ENCODE measurements at places on chromosomes 13 and 19. TPM values are rescaled to one million over a fixed set of nuclear protein-coding genes. Genes with fewer than 3 reads are reported as not detected.

DNA sequence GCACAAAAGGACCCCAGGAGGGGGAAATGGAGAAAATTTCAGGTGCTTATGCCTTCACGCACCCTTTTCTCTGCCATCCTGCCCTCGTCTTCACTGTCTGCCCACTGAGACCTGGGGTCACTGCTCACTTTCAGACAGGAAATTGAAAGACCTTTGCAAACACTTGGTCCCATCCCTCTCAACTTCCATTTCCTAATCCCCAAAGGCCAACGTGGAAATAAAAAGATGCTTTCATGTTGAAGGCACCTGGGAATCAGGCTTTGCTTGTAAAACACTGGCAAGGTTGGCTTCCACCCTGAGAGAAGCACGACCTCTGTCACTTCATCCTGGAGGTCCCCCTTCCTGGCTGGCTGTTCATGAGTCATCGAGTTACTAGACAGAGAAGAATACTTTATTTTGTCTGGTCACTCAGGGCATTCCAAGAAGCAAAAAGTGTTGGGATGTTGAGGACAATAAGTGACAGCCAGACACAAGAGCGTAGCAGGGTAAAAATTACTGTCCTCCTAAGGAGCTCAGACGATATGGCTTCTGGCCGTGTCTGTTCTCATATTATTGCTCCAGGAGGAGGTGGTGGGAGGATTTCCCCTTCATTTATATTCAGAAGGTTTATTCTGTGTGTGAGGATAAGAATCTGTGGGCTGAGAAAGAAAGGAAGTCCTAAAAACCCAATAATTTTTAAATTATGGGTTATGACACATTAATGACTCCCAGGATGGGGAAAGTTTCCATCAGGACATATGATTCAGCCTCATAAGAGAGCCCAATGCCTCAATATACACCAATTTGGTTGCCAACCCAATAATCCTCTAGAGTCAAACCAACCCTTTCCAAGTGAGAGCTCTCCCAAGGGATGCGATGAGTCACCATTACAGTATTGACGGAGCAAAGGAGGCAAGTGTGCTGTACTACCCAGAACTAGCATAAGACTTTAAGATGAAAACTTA is 409.0 kb downstream of the COG6 start:
- DNase-seq, result no peak

- no peak for DNase-seq
Observed at GRCh38 chr19:34104096-34104495, 68.2 kb upstream of the LSM14A start.

DNA sequence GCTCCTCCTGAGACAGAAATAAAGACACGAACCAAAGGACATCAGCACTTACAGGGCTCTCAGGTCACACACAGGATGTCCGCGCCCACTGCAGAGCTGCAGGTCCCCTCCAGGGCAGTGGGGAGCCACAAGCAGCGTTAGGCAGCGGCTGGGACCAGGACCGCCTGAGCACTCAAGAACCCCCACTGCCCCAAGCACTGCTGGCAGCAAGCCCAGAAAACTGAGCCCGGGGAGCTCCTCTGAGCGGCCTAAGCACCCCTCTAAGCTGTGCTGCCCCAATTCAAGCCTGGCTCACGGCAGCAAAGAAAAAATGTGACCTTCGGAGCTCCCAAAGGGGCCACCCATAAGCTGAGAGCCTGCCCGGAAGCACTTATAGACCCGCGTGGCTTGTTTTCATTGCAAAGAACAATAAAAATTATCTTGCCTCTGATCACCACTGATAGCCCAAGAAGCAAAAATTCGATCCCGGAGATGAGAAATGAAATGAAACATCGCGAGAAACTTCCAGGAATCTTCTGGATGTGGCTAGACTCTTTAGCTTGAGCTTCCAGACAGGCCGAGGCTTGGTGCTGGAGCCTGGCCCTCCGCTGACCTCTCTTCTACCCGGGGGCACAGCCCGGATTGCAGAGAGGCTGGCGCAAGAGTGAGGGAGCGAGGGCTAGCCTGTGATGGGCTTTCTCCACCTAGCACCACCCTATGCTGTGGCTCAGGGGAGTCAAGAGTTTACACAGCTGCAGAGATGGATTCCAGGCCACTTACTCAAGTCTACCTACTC is 6.3 kb downstream of the DPP9 start:
- DNase-seq, result no peak

Gene TMEM238
- not detected for total RNA-seq

- no peak for DNase-seq
Observed at GRCh38 chr19:49932041-49932451, 2.7 kb upstream of the NUP62 start.

- DNase-seq, result no peak
Observed at GRCh38 chr13:72126424-72126823, 259.4 kb upstream of the DACH1 start.

Gene KCTD4
- not detected for total RNA-seq

DNA sequence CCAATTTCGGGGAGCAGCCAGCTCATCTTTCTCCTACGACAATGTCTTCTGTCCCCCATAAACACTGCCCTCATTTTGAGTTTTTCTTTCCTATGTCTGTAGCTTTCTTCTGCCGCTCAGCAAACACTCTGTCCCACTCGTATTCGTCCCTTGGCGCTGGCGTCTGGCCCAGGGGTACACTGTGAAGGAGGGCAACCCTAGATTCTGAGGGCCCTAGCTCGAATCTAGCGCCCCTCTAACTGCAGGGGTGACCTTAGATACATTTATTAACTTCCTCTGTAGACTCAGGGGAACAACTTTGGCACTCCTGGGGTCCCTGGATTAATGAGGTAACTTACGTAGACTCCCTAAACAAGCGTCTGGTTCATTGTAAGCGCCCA is 677 bp upstream of the LRCH1 start:
- no peak for DNase-seq

Gene C19orf18
- 0.46 TPM for total RNA-seq

DNA sequence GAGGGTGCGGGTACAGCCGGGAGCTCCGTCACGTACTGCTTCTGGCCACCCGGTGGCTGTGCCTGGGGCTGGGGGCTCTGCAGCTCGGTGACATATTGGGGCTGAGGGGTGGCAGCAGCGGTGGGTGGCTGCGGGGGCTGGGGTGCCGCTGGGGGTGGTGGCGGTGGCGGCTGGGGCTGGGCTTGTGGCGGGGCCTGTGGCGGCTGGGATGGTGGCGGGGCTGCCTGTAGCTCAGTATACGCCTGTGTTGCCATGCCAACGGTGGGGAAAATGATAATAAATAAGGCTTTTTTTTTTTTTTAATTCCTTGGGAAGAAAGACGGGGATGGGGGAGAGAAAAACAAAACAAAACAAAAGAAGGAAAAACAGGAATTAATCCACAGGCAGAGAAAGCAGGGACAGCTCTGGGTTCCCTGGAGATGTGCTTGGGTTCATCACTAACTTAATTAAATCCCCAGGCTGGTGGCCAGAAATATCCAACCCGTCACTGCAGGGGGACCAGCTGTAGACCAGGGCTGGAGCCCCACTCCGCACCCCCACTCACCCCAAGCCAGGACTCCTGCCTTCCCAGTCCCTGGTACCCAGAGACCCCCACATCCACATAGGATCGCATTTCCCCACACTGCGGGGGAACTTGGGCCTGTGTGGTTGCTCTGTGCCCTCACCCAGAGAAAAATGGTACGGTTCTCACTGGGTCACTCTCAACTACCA is 12.4 kb downstream of the RFX1 start:
- no peak for DNase-seq

DNA sequence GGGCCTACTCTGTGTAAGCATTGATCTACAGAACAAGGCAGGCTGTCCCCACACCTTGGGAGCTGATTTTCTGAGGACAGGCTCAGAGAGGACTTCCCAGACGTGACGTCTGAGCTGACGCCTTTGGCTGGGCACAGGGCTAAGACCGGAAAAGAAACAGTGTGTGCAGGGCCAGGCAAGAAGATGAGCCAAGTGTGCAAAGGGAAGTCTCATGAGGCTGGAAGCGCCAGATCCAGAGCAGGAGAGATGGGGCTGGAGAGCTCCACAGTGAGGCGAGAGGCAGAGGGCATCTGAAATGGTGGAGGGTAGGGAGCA is 12.7 kb downstream of the IGLON5 start:
- DNase-seq, result no peak

Gene ZNF534
- total RNA-seq, result 0.28 TPM

Gene SAFB2
- 69.5 TPM for total RNA-seq

DNA sequence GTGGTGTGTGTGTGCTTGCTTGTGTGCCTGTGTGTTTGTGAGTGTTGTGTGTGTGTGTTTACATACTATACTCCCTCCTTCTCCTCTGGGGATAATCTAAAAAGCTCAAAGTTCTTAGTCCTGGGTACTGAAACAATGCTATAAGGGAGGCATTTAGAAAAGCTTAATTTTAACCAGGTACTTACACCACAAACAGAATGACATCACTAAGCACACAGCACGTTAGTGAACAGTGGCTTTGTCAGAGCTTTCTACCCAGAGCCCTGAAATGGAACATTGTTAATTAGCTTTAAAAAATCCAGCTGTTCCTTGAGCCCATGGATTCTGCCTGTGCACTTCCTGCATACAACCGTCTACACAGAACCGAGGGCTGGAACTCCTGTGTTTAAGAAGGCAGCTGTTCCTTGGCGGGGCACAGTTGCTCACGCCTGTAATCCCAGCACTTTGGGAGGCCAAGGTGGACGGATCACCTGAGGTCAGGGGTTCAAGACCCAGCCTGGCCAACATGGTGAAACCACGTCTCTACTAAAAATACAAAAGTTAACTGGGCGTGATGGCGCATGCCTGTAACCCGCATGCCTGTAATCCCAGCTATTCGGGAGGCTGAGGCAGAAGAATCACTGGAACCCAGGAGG is 69.6 kb upstream of the RNF113B start:
- DNase-seq, result no peak

Gene ZNF568
- total RNA-seq, result 13.2 TPM

GRCh38 chr13:71457645-71458044 is 409.4 kb downstream of the DACH1 start:
- DNase-seq, result no peak

DNA sequence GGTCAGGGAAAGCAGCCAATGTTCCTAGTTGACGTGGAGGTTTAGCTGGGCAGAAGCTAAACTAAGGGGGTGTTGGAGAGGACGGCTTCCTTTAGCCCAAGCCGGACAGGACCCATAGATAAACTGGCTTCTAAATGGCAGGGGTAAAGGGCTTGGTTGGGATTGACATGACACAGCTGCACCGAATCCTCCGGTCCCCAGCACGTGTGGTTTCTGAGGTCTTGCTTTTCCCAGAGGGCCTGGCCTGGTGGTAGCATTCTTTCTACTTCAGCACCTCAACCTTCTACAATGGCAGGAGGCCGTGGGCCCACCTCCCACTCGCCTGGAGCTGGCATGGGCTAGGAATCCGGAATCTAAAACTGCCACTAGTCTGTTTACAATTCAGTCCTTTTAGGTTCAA is 163.0 kb downstream of the FGF9 start:
- DNase-seq, result no peak

DNA sequence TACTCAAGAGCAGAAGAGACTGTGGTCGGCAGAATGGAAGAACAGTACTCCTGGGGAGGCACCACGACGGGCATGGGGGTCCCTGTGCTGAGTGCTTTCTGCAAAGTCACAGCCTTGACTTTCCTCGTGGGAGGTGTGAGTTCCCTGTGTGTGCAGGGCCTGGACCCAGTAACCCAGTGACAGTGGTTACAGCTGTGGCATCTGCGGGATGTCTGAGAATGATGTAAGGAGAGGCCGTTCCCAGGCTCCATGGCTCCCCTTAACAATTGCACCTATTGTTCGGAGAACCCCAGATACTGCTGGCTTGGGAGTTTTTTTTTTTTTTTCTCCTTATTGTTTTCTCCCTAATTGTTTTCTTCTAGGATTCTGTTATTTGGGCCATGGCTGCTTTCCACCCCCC is 5.1 kb upstream of the NANOS2 start:
- DNase-seq, result no peak

Gene SHD
- total RNA-seq, result not detected

GRCh38 chr19:34254698-34255432 is 511 bp downstream of the GARRE1 start:
- no peak for DNase-seq

Gene SLITRK6
- total RNA-seq, result 0.47 TPM

- DNase-seq, result no peak
Observed at GRCh38 chr13:106490569-106491321, 44.7 kb downstream of the EFNB2 start.

- DNase-seq, result no peak
Observed at GRCh38 chr13:72782717-72783116, 784 bp downstream of the PIBF1 start.

DNA sequence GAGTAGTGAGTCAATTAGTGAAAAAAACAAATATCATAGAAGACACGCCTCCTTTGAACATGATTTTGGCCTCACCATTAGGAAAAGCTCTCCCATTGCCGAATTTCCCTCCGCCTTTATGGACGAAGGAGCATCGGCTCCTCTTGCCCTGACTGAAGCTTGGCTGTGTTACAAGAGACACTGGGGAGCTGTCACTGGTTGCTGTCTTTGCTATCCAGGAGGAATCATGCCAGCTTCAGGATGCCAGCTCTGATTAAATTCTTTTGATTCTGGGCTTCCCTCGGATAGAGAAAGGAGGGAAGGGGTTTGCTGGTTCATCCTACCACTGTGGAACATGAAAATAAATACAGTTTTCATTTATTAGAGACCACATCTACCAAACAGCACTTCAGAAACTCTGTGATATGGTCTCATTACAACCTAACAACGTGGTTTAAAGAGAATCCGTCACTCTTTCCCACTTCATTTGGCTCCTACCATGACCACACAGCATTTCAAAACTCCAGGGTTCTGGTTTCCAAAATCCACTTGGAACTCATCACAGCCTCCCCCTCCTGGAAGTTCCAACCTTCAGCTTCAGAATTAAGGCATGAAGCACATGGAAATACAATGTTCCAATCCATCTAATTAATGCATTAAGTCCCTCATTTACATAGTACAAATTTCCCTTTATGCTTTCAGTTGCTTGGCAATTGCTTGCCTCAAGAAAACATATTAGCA is 446.0 kb downstream of the EFNB2 start:
- DNase-seq, result no peak

DNA sequence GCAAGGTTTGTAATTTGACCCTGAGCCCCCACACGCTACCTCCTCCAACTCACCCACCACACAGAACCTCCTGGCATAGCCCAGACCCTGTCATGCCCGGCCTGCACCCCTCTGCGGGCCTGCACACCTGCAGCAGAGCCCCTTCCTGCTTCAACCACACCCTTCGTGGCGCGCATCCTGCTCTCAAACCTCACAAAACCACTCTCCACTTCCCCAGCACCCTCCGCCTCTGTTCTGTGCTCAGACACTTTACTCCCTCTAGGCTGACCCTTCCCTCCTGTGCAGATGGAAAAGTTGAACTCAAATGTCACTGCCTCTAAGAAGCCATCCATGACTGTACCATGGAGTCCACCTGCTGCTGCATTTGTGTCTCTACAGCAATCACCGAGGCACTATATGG is 28.5 kb downstream of the FAAP24 start:
- DNase-seq, result no peak

DNA sequence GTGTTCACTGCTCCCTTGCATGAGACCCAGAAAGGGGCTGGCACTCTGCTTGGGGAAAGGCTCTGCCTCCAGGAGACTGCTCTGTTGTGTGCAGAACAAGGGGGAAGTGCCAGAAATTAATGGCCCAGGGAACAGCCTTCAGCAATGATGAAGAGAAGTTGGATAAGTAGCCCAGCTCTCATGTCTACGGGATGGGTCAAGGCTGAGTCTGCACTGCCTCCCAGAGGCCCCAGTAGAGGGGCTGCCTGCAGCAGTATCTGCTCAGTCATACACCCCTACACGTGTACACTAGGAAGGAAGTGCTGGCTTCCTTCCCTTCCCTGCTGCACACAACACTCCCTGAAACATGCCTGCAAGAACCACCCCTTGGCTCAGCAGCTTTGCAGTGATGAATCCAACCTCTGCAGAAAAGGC is 54.6 kb upstream of the URI1 start:
- DNase-seq, result no peak

- no peak for DNase-seq
Observed at GRCh38 chr19:1767464-1767933, 14.2 kb downstream of the ONECUT3 start.
